Activated gamma-delta T cell treated with anti-CD3 and anti-CD28 coated beads, Interleukin-2, amount 50 U/mL, for 16 hours (primary cell): ENCODE measurements at places on chromosomes 1 and 21.

- no peak for DNase-seq
Measured at GRCh38 chr1:17973694-17974093, 133.9 kb upstream of the IGSF21 start.

DNA sequence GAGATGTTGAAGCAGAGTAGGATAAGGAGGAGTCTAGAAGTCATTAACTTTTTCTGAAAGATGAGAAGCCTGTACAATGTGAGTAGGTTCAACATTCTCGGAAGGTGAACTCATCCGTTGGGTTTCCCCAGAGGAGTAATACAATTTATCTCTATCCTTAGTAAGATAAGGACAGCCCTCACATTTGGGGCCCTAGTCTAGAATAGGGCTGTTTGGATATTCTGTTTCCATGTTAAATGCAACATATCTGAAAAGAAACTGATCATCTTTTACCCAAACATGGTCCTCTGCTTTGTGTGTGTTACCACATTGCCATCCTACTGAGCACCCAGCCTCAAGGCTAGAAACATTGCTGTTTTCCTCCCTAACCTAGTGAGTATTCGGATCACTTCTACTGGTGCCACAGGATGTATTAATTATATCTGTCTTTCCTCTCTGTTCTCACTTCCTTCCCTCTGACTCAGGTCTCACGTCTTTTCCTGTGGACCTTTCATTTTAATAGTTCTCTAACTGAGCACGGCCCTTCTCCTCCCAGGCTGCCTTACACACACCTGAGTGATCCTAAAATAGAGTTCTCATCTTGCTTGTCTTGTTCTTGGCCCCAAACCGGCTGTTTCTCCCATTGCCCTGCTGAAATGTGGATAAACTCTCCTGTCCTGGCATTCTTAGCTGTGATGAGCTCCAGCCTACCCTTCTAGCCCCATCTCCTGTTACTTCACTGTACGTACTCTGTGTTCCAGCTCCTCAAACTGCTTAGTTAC, 91.7 kb downstream of the CDC14A start:
- no peak for DNase-seq

- DNase-seq: no peak
Measured at GRCh38 chr1:178048883-178049282, 45.0 kb upstream of the RASAL2 start.

GRCh38 chr21:31284797-31285397, 59.2 kb downstream of the TIAM1 start:
- no peak for DNase-seq
